ENCODE measurements at places on chromosomes 11 and 22.

GRCh38 chr11:133123796-133124195, 408.5 kb downstream of the OPCML start:
- no peak for DNase-seq

GRCh38 chr11:12693479-12694182, 19.4 kb downstream of the TEAD1 start:
- peak; percentile 97 for DNase-seq

GRCh38 chr22:29300807-29301601, 5.4 kb upstream of the GAS2L1 start:
- no peak for DNase-seq

DNA sequence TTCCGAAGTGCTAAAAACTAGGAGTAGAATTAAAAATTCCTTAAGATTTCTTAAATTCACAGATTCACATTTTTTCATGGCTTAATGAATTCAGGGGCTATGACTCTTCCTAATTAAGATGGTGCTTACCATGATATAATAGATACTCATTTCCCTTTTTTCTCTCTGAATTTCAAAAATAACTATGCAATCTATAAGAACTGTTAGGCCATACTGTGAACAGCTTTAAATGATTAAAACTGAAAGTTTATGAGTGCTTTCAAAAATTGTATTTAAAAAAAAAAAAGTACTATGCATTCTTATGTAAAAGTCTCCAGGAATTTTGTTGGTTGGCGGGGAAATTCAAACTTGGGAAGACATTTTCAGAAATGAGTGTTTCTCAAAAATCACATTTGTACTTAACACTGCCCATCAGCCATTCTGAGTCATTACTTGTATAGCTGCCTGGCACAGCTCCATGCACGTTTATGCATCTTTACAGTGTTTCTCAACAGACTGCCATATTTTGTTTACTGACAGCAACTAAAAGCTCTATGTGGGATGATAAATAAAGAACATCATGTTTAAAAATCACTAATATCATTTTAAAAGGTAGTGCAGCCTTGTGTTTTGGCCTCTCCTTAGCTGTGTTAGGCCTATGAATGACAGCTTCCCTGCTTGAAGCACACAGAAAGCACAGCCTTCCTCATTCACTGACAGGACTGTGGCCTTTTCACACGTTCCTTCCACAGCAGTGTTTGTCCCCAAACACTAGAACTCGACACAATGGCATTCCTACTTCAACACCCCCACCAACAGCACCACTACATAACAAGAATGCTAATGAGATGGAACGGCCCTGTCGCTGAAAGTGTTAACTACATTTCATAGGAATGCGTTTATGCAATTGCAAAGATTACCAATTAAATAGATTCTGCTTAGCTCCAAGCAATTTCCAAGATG, 131.4 kb downstream of the DCDC1 start:
- DNase-seq = no peak

DNA sequence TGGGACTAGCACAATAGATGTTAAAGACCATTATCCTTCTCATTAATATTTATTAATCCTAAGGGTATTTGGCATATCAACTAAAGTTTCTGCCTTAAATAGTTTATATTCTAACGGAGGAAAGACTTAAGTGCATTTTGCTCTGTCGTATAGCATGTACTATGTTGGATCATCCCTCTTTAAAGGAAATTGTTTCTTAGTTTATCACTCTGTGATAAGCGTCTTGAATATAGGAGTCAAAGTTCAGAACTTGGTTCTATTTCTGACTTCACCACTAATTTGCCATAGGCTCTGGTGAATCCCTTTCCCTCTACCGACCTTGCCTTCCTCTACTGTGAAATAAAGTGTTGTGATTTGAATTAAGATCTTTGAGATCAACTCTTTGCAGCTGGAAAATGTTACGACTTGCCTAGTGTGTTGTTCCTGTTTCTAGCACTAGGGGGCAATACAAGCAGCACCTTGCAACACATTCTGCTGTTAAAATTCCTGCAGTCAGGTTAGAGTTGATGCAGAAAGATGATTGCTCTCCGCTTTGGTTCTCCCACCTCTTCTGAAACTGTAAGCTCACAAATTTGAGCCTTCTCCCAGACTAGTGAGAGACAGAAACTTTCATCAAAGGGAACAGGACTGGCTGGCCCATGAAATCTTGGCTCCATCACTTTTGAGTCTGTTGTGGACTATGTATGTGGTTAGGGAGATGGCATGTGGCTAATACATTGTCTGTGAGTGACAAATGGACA, 27.8 kb upstream of the ZNRF3 start:
- DNase-seq = peak; percentile 20

GRCh38 chr22:38350444-38351359, 33.5 kb upstream of the CSNK1E start:
- DNase-seq = no peak

DNA sequence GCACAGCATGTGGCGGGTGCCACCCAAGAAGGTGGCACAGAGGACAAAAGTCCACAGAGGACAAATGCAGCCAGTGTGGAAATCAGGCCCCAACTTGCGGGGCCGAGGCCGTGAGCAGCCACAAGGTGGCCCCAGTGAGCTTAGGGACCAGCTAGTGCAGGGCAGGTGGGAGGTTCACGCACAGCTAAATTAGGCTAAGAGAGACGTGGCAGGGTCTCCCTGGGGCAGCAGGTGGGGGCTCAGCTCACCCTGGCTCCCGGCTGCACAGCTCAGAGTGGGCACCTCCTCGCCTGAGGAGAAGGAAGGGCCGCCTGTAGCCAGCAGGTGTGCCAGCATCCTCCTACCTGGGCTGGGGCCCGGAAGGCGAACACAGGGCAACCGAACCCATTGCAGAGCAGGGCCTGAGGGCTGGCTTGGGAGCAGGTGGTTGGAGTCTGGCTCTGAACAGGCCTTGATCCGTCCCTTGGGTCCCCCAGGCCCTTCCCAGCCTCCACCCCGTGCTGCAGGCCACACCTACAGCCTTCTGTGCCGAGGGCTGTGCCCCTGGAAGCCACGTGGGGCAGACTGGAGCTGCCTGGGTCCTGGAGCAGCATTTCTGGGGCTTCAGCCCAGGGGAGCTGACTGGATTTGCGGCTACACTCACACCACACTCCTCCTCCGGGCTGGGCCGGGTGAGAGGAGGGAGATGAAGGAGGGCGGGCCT, 26.1 kb upstream of the CELSR1 start:
- DNase-seq = no peak

Data from epithelial cell of prostate (primary cell).